ENCODE measurements at places on chromosomes 16 and 17. TPM values are rescaled to one million over a fixed set of nuclear protein-coding genes. Genes with fewer than 3 reads are reported as not detected.

NPIPA5 gene
- total RNA-seq = 0.92 TPM

YPEL2 gene
- 19.0 TPM for total RNA-seq

CD7 gene
- total RNA-seq = not detected

SUPT4H1 gene
- total RNA-seq = 29.7 TPM

NOG gene
- 0.42 TPM for total RNA-seq

HSPB9 gene
- total RNA-seq = 0.14 TPM

GALNS gene
- total RNA-seq = 41.8 TPM

SCGB1C2 gene
- not detected for total RNA-seq

GRAP gene
- total RNA-seq = 0.23 TPM

ABCA8 gene
- total RNA-seq = 80.8 TPM

HOXB3 gene
- total RNA-seq = 5.6 TPM

CSF3 gene
- 3.9 TPM for total RNA-seq

KRT20 gene
- not detected for total RNA-seq

EPX gene
- total RNA-seq = not detected

CCDC40 gene
- total RNA-seq = 5.6 TPM
